ENCODE measurements at places on chromosomes 11 and 22.
A peak's percentile ranks its signal among the peaks of the same experiment; 100 is the strongest.

GRCh38 chr22:29130476-29130875 is 57.6 kb downstream of the KREMEN1 start:
- no peak for DNase-seq

GRCh38 chr22:49869845-49870712 is 16.4 kb downstream of the ZBED4 start:
- no peak for DNase-seq

- no peak for DNase-seq
These were observed 37.0 kb downstream of the HORMAD2 start for GRCh38 chr22:30117256-30117655.

GRCh38 chr11:78520230-78520629 is 54.4 kb downstream of the NARS2 start:
- no peak for DNase-seq

DNA sequence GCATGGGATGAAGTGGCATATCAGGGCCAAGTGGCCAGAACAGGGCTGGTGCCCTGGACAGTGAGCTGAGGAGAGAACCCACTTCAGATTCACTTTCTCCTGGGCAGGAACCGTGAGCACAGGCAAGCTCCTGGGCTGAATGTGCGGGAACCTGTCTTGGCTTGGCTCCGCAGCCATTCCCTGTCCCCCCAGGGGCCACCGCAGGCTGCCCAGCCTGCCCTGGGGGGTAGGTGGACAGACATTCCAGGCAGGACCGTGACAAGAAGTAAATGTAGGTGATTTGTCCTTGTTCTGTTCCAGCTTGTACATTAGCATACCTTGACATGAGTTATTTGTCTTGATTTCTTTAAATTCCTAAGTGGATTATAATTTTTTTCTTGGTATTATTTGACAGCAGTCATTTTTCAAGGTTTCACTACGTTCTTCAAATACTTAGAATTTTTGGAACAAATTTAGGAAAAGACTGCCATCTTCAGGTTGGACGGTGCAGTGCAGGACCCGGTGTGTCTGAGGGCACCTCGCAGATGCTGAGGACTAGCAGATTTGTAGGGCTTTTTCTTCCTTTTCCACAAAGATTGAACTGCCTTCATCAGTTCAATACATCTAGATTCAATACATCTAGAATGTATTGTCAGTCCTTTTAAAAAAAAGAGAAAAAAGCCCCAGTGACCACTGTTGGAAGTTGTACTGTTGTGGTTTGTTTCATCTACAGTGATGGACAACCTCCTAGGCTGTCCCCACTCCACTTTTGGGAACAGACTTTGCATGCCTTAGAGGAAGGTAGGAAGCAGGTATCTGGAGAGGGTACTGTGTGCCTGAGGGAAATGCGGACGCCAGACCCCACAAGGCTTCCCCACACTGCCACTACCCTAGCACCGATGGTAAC is 115.1 kb upstream of the RASSF10 start:
- DNase-seq: peak; percentile 9

GRCh38 chr11:44574610-44575287 is 9.3 kb downstream of the CD82 start:
- DNase-seq: no peak

- no peak for DNase-seq
These were observed 48.5 kb upstream of the SOX6 start for GRCh38 chr11:16404781-16405285.

DNA sequence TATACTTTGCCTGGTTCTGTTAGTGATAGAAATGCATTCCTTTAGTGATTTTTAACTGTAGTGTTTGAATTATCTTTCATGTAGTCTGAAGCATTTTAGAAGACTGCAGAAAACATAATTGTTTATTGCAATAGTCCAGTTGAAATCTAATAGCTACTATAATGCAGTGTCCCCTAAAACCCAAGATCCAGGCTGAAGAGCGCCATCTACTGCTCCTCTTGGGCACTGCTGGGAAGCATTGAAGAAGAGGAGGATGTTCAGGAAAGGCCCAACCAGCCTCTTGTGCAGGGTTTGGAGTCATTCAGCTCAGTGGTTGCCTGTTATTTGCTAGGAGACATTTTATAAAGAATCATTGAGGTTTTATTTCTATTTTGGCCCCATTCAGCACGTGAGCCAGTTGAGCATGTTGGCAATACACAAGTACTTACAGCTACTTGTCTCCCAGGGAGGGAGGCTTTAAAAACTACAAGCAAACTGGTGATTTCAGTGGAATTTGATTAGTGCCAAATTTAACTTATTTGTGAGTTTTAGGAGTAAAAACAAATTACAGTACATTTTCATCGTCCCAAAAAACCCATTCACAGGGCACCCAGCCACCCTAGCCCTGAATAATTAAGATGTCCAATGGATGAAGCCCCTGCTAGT is 74.9 kb upstream of the HORMAD2 start:
- no peak for DNase-seq

DNA sequence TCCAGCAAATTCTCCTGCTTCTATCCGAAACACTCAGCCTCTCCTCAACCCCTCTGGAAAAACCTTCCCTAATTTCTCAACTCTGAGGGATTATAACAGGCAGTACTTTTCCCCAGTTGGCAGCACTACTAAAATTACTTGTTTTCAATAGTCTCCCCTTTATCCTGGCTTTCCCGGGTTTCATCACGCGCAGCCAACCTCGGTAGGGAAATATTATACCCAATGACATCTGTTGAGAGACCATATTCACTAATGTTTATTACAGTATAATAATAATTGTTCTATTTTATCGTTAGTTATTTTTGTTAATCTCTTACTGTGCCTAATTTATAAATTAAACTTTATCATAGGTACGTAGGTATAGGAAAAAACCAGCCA is 330 bp upstream of the POLD3 start:
- no peak for DNase-seq

DNA sequence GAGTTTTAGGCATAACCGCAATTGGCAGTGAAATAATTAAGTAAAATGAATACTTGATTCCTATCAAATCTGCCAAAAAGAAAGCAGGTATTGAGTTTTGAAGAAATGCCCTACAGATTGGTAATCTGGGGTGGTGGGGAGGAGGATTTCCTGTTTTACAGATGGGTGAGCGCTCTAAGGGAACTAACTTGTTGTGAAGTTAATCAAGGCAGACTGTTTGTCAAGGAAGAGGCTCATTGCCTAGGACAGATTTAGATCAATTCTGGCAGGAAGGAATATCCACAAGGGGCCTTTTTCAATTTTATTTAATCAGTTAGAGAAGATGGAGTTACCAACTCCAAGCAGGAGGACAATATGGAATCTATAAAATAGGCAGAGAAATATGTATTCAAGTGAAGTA is 271.5 kb upstream of the CCDC90B start:
- DNase-seq: no peak

GRCh38 chr11:24593332-24593731 is 96.5 kb downstream of the LUZP2 start:
- no peak for DNase-seq

DNA sequence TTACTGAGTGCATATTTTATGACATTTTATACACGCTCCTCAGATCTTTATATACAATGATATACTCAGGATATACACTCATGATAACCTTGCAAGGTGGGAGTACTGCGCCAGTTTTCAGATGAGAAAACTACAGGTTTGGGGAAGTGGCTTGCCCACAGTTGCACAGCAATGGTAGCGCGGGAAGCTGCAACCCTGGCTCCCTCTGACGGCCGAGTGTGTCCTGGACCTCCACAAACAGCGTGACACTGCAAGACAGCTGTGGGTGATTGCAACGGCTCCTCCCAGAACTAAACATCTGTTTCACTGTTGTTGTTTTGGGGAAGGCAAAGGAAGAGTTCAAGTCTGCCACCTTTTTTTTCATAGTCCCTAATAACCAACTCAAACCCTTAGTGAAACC is 47.0 kb downstream of the PACSIN2 start:
- no peak for DNase-seq

- no peak for DNase-seq
These were observed 5.5 kb upstream of the PCF11 start for GRCh38 chr11:83151274-83151977.

DNA sequence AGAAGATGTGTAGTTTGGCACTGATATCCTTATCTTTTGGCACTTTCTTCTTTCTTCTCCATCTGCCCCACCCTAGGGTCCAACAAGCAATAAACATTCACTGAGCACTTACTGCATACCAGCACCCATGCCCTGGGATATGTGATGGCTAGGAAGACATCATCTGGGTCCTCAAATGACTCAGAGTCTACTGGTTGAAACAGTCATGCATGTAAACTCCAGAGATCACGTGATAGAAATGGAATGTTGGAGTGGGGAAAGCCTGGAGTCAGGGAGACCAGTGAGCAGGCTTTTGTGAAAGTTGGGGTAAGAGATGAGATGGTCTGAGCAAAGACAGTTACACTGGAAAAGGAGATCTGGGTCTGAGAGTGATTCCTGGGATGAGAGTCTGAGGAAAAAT is 724.9 kb upstream of the TENM4 start:
- DNase-seq: no peak

DNA sequence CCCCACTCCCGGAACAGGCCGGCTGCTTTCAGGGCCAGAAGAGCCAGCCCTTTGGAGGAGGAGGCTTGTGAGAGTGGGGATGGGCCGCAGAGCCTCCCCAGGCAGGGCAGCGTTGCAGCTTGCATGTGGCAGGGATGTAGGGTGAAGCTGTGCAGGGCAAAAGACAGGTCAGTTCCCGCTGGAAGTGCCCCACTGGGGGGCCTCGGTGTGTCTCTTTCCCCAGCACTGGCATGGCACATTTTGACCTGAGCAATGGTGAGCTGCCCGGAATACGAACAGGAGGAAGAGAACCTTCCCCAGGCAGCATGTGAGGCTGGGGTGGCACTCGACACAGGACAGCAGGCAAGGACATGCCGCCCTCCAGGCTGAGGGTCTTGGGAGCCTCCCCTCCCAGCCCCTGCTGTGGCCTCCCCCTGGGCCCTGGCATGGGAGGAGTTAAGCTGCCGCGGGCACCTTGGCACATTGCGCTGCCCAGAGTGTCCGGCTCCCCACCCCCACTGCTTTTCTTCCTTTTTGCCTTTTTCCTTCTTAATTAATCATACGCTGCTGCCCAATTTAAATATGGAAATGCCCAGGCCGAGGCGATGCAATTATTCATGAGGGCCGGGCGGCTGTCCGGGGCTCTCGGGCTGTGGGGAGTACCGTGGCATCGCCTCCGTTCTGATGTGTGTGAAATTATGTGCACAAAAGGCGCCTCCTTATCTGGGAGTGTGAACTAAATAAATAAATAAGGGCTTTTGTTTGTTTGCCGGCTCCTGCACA is 76.0 kb upstream of the WNT7B start:
- DNase-seq: no peak

DNA sequence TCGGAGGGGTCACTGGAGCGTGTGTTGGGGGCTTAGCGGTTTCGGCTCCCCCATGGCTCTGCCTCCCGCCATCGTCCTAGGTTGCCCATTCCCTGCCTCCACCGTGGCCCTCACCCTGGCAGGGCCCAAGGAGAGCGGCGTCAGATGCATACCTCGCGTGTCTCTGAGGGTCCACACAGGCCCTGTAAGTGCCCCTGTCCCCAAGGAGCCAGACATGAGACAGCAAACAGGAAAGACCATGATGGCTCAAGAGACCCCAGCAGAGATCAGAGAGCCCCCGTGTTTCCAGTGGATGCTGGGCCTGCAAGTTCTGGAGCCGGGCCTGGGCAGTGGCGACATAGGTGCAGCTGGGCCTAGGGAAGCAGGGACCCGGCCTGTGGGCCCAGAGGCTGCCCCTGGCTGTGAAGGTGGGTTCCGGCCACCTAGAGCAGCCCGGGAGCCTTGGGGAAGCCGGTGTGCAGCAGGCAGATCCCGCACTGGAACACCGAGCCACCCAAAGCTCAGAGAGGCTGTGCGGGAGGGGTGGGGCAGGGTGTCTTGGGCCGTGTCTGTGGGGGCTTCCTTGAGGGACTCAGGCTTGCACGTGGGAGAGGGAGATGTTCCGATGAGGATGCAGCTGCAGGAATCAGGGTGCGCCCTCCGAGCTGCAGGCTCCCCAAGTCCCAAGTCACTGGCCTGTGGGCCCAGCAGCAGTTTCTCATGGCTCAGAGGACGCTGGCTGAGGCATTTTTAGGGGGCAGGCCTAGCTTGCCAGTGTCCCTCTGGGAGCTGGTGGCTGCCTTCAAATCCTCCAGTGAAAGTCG is 126.4 kb downstream of the KCNQ1OT1 start:
- no peak for DNase-seq

- DNase-seq: no peak
These were observed 124.3 kb upstream of the NTM start for GRCh38 chr11:131246156-131246555.

Measured in NCI-H187 (cell line).